ENCODE measurements at places on chromosomes 7 and 10. TPM values are rescaled to one million over a fixed set of nuclear protein-coding genes. Genes with fewer than 3 reads are reported as not detected.

Gene OR2A1
- total RNA-seq: 0.07 TPM

Gene FAM25G
- not detected for total RNA-seq

Gene HNRNPF
- total RNA-seq: 175 TPM

Gene FBXW4
- 32.0 TPM for total RNA-seq

Gene PAPOLB
- 0.07 TPM for total RNA-seq

Gene RBM48
- 8.1 TPM for total RNA-seq

Gene PLEKHS1
- not detected for total RNA-seq

Gene OPALIN
- not detected for total RNA-seq

Gene PARP12
- total RNA-seq: 19.4 TPM

Gene HOGA1
- total RNA-seq: 1.4 TPM

Gene TIAL1
- 42.2 TPM for total RNA-seq

Gene SPDYE5
- total RNA-seq: not detected

Gene PHYH
- 21.5 TPM for total RNA-seq

Gene CLRN3
- total RNA-seq: not detected

Gene TMEM178B
- total RNA-seq: 2.3 TPM

Gene DGKI
- 12.7 TPM for total RNA-seq

Gene GPR15LG
- not detected for total RNA-seq

Gene HABP2
- not detected for total RNA-seq

Gene TMEM176A
- total RNA-seq: not detected

Gene VAX1
- not detected for total RNA-seq

Gene RBM17
- 25.6 TPM for total RNA-seq

Gene GARIN1A
- 1.3 TPM for total RNA-seq

Gene DNA2
- total RNA-seq: 2.8 TPM

Gene ATP5F1C
- 117 TPM for total RNA-seq

Gene STOX1
- 0.13 TPM for total RNA-seq

Gene SGCE
- total RNA-seq: 116 TPM

Gene ITIH5
- total RNA-seq: 3.6 TPM

Gene SPDYE1
- not detected for total RNA-seq

Gene AUTS2
- total RNA-seq: 4.9 TPM

Gene CXCL12
- 101 TPM for total RNA-seq

Gene CALN1
- not detected for total RNA-seq

Gene ADAMTS14
- 2.5 TPM for total RNA-seq

Gene OR2A5
- not detected for total RNA-seq

Gene SPDYE18
- 0.20 TPM for total RNA-seq

Gene FAM25A
- total RNA-seq: not detected
